ENCODE measurements at places on chromosomes 5 and 9.

DNA sequence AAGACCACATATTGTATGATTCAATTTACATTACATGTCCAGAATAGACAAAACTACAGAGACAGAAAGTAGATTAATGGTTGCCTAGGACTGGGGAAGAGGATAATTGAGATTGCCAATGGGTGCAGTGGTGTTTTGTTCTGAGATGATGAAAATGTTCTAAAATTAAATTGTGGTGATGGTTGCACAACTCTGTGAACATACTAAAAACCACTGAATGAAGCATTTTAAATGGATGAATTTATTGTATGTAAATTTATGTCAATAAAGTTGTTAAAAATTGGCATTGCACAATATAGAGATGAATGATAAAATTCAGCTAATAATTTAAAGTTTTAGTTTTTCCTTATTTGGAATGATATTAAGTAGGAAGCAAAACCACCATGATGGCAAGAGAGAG lies 109.5 kb upstream of the NR4A3 start:
- no peak for DNase-seq

GRCh38 chr9:104950838-104951237 lies 22.9 kb upstream of the ABCA1 start:
- no peak for DNase-seq

DNA sequence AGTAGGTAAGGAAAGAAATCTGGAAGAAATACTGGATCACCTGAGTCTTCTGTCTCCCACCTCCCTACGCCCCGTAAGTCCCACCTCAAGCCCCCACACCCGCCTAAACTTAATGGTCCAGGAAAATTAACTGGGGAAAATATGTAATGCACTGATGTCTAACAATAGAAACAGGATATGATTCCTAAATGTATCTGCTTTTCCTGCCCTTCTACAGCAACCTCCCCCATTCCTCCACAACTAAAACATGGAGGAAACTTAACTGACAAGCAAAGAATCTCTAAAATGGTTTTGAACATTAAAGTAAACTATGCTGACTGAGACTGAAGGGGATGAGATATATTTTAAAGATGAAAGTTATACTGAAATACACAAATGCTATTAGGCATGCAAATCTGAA lies 10.4 kb downstream of the RFX3 start:
- no peak for DNase-seq

DNA sequence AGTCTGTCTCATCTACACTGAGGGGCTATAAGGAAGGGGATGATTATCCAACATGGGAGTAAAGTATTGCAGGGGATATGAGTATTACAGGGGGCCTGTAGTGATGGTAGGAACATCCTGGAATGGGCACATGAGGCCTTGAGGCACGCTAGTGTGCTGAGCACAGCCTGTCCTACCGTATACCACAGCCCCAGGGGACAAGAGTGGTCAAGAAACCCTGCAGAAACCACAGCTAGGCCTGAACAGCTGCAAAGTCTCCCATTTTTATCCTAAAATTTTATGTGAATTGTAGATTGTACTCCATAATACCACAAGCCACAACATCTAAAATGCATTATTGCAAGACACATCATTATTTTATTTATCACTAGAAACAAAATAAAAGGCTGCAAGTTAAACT lies 136.3 kb upstream of the ASTN2 start:
- no peak for DNase-seq

DNA sequence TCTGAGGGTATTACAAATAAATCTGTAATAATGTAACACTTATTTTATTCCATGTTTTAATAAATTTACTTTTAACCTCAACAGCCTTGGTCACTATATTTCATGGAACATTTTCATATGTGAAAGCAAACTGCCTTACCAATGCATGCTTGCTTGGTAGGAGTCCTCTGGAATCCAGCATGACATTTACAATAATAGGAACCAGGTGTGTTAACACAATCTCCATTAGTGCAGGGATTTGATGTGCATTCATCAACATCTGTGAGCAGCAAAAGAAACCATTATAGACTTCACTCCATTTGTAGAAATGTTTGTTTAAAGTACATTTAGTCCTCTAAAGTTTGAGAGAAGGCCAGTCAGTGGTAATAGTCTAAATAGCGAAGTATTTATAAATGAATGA lies 159.4 kb downstream of the FBN2 start:
- no peak for DNase-seq
